Stimulated activated CD8-positive, alpha-beta memory T cell treated with anti-CD3 and anti-CD28 coated beads, Interleukin-15, amount 100 ng/mL, for 24 hours (primary cell): ENCODE measurements at places on chromosomes 2 and 18.

DNA sequence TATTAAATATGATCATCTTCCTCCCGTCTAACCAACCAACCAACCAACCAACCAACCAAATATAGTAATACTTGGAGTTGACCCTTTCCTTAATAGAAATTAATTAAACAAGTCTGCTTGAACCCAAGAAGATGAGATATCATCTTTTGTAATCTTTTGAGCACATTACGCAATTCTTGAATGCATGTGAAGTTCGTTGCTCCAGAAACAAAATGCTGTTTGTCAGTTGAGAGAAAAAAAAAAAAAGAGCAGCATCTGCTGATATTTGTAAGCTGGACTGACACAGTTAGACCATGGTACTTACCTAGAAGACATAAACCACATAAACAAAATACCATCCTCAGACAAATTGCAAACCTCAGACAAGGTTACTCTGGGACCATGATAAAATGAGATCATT lies 9.2 kb upstream of the SERPINB2 start:
- DNase-seq, result no peak

DNA sequence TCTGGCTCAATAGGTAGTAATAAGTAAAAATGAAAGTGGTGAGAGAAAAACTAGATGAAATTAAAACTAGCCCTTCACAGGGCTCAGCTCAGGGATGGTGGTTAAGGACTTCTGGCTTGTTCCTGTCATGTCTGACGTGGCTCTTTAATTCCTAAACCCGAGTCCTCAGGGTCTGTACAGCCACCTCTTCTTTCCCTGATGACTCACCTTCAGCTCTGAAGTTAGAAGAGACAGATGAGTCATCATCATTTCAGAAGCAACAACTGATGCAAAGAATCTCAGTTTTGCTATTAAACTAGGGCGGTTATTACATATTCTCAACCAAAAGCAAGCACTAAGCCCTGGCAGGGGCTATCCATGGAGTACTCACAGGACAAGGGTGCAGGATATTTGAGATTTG lies 24.0 kb upstream of the ITGB6 start:
- no peak for DNase-seq

GRCh38 chr2:96891591-96892333 lies 21.9 kb upstream of the SEMA4C start:
- DNase-seq, result no peak

- DNase-seq, result peak; percentile 13
Measured at GRCh38 chr18:49510393-49511115, 23.5 kb upstream of the C18orf32 start.

- no peak for DNase-seq
Measured at GRCh38 chr2:47067788-47068407, 87.2 kb downstream of the STPG4 start.
